ENCODE measurements at places on chromosomes 3 and 15.
A peak's percentile ranks its signal among the peaks of the same experiment; 100 is the strongest.

DNA sequence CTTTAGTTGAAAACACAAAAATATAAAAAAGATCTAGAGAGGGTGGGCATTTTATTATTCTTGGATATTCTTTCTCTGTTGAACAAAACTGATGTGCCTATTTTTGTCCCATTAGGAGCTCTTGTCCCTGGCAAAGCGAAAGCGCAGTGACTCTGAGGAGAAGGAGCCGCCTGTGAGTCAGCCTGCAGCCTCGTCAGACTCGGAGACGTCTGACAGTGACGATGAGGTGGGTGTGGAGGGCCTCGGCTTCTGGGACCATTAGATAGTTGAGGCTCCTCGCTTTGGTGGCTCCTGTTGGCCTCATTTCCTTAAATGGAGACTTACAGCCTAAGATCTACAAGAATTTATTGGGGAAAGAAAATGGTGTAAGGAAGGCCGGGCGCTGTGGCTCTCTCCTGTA is 21.3 kb downstream of the RTF1 start:
- DNase-seq = no peak

GRCh38 chr15:91826443-91826842 is 27.1 kb upstream of the SLCO3A1 start:
- DNase-seq = no peak

- peak; percentile 46 for DNase-seq
Measured at GRCh38 chr3:39101022-39101689, 6.3 kb downstream of the GORASP1 start.

DNA sequence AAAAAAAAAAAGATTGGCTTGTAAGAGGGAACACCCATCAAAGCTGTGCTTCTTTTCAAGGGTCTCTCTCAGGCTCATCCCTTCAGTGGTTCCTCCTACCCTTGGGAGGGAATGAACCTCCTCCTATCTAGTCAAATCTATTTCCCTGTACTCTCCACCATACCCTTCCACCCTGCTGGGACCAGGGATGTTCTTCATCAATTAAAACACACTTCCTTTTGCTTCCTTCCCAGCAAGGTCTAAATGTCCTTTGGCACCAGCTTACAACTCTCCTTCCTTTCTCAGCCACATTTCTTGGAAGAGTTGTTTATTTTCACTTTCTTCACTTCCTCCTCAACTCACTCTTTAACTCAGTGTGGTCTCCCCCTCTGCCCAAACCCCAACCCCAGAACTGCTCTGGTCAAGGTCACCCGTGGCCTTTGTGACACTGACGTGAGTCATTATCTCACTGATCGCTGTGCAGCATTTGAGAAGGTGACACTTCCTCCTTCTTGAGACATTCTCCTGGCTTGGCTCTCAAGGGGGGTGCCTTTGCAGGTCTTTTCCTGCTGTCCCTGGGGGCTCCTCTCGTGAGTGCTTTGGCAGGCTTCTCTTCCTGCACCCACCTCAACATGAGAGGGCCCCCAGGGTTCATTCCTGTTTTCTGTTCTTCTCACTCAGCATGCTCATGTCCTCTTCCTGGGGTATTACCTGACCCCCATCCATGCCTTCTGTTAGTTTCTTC is 210.5 kb upstream of the TLE3 start:
- DNase-seq = no peak

DNA sequence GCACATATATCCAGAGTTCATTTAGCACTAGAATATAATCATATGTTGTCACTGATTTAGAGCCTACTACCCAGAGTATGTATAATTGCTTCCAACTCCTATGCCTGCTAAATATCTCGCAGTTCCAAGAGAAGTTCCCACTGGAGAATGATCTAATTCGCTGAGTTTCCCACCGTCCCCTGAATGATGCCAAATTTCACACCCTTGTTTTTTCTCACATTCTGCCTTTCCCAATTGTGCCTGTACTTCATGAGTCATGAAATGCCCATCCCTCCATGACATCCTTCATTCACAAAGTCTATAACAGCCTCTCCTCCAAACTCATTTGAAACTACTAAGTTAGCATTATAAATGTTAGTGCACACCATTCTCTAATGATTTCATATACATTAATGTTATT is 177.2 kb downstream of the CBLB start:
- DNase-seq = peak; percentile 4

GRCh38 chr15:66142285-66142684 is 111.3 kb downstream of the MEGF11 start:
- no peak for DNase-seq

DNA sequence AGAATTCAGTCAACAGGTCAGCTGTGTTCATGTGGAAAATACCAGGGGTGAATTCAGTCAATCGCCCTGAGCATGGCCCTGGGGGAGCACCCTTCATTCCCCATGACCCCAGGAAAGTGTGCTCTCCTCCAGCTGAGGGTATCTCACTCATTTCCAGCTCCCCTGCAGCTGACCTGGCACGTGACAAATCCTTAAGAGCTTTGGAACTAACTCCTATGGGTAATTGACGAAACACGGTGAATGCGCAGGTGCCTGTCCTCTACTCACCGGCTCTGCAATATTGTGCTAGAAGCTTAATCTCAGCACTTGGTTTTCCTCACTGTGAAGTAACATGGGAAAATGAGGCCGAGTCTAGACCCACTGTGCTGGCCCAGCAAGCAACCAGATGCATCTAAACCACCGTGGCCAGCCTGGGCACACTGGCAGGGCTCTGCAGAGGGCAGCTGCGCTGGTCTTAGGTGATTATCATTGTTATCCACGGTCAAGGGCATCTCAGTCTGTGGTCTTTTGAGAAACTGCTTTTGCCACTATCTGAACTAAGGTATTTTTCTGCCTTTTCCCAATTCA is 63.1 kb downstream of the SPSB4 start:
- no peak for DNase-seq

GRCh38 chr3:125179884-125180240 is 32.7 kb downstream of the SLC12A8 start:
- no peak for DNase-seq

GRCh38 chr3:13141991-13142412 is 68.8 kb upstream of the IQSEC1 start:
- DNase-seq = peak; percentile 46

- DNase-seq = no peak
Measured at GRCh38 chr3:149845570-149846244, 32.7 kb downstream of the RNF13 start.

DNA sequence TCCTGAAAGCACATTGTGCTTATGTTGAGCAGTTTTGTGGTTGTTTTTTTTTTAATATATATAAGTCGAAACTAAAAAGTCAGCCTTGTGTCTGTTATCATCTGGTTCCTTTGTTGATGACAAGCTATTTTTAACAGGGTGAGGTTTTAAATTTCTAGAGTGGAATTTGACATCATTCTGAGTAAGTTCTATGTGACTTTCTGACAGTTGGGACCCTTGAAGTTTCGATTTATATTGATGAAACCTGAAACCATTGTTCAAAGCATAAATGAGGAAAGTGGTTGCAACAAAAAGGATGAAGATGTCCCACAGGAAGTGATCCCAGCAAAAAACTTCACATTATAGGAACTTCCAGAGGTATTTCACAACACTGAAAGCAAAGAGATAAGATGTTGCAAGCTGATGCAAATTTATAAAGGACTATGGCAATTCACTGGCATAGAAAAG is 94.0 kb downstream of the CYP19A1 start:
- no peak for DNase-seq

- DNase-seq = no peak
Measured at GRCh38 chr15:26212109-26212508, 349.0 kb upstream of the ATP10A start.

GRCh38 chr15:48888191-48888590 is 10.3 kb downstream of the EID1 start:
- DNase-seq = no peak

DNA sequence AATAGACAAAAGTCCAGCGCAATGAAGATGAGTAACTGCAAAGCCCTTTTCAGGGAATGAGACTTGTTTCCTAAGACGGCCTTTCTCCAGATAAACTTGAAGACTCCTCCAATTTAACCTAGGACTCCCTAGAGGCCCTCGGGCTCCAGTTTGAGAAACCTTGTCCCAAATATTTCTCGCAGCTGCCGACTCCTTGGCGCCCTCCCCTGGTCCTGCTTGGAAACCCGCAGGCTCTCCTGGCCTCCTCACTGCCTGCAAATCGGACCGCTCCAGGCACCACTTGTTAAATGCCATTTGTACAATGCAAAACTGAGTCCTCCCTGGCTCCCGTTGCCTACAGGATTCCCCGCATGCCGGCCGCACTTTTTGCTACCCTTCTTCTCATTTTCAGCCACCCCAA is 36.8 kb downstream of the MUC4 start:
- DNase-seq = peak; percentile 25

DNA sequence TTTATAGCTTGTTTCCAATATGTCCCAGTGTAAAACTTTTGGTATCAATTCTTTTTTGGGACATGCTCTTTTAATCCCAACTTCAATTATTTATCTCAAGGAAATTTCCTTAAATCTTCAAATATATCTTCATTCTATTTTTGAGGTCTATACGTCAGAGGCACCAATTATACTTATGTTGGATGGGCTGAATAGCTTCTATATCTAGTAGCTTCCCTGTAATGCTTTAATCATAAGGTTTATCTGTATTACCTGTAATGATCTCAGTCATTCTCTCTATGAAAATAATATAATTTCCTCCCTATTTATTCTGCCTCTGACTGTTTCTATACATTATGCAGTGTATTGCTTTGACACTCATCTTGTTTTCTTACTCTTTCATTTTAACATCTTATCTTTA is 29.9 kb upstream of the MCCC1 start:
- DNase-seq = no peak

GRCh38 chr15:60804986-60805949 is 326.3 kb upstream of the ICE2 start:
- no peak for DNase-seq

- no peak for DNase-seq
Measured at GRCh38 chr15:63626955-63627354, 29.8 kb downstream of the FBXL22 start.

GRCh38 chr3:126213379-126214028 is 33.1 kb upstream of the ALDH1L1 start:
- no peak for DNase-seq

DNA sequence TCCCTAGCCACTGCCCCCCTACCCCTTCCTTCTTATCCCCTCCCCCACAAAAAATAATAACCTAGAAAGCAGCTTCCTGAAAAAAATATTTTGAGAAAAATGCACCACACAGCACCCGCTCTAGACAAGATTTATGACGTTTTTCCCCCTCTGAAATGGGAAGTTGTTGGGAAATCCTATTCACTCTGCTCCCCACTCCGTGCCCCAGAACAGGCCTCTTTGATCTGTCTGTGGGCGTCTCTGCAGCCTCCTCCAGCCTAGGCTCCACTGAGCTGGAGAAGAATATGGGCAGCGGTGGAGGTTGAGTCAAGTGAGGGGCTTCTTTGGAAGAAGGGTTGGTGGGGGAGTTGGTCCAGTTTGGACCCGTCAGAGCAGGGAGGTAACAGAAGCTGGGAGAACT is 28.5 kb upstream of the POLG start:
- DNase-seq = no peak

DNA sequence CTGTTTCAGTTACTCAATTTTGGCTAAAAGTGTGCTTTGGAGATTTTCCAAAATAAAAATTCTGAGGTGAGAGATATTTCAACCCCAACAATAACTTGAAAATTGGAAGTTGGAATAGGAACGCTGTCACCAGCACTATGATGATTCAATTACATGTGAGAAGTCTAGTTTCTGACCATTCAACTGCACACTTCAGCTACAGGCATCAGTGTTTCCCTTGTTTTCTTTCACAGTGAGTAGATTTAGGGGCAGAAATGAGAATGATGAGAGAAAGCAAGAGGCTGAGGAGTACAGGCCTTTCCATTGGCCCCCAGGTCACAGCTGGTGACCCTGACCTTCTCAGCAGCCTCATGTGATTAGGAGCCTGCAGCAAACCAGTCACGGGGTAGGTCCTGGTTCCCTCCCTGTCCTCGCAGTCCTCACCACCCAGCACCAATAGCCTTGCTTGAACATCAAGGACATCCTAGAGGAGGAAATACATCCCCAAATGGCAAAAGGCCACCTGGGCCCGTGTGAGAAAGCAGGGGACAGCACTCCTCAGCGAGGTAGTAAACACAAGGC is 10.0 kb upstream of the FILIP1L start:
- no peak for DNase-seq

GRCh38 chr3:143037867-143038266 is 36.5 kb downstream of the U2SURP start:
- DNase-seq = no peak

DNA sequence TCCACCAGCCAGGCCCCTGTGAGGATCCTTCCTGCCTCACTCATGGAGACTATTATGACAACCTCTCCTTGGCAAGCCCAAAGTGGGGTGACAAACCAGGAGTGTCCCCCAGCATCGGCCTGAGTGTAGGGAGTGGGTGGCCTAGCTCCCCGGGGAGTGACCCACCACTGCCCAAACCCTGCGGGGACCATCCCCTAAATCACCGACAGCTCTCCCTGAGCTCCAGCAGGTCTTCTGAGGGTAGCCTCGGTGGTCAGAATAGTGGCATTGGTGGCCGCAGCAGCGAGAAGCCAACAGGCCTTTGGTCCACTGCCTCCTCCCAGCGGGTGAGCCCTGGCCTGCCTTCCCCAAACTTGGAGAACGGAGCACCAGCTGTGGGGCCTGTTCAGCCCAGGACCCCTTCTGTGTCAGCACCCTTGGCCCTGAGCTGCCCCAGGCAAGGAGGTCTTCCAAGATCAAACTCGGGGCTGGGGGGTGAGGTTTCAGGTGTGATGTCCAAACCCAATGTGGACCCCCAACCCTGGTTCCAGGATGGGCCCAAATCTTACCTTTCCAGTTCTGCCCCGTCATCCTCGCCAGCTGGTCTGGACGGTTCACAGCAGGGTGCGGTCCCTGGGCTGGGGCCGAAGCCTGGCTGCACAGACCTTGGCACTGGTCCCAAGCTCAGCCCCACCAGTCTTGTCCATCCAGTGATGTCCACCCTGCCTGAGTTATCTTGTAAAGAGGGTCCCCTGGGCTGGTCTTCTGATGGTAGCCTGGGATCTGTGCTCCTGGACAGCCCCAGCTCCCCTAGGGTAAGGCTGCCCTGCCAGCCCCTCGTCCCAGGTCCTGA is 1.0 kb downstream of the LIMD1 start:
- peak; percentile 50 for DNase-seq

- no peak for DNase-seq
Measured at GRCh38 chr3:120604382-120604781, 8.2 kb downstream of the NDUFB4 start.

DNA sequence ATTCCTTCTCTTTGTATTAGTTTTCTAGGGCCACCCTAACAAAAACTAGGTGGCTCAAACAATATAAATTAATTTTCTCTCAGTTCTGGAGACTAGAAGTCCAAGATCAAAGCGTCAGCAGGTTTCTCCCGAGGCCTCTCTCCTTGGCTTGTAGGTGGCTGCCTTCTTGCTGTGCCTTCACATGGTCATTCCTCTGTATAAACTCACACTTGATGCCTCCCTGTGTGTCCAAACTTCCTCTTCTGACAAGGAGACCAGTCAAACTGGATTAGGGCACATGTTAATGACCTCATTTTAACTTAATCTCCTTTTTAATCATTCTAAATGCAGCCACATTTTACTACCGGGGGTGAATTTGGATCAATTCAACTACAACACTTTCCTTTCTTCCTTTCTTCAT is 691.1 kb downstream of the DIPK2A start:
- no peak for DNase-seq

GRCh38 chr3:80244390-80244789 is 476.6 kb upstream of the ROBO1 start:
- no peak for DNase-seq

Data from EL (cell line).